ENCODE measurements at places on chromosomes 3 and 15.

DNA sequence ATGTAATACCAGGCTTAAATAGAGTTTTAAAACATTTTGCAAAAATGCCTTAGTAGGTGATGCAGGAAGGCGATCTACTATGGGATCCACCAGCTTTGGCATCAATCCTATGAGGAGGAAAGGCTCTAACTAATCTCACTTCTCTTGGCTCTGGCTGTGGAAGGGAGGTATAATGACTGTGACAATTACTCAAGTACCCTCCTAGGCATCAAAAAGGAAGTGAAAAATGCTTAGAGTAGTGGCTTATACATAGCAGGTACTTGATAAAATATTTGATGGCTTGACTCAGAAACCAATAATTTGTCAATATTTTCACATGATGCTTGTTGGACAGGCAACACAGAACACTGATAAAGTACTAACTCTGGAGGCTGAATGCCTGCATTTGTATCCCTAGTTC lies 34.1 kb upstream of the SERPINI2 start:
- no peak for DNase-seq

DNA sequence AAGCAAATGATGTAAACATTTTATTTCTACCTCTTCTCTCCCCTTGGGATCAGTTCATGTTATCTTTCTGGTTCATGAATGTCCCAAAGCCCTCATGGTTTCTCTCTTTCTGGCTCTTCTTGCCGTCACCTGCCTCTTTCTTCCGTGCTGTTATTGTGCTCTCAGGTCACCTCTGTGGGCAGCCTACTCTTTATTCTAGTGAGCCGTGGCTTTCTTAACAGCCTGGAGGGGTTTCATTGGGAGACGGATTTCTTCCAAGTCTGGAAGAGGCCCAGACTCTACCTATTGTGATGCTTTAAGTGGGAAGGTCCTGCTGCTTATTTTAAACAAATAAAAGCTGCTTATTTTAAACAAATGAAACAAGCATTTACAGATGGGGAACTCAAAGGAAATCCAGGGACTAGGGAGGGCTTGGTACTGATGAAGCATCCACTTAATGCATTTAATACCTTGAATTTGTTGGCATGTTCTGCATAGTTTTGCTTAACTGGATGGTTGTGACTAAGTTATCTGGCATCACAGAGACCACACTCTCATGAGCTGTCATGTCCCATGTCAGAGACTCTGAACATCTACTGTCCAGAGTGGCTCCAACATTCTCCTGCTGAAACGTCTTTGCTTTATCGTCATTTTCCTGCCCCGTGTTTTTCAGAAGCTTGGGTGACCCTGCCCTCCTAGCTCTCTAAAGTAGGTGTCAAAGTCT lies 443.3 kb downstream of the GABRG3 start:
- DNase-seq = no peak

DNA sequence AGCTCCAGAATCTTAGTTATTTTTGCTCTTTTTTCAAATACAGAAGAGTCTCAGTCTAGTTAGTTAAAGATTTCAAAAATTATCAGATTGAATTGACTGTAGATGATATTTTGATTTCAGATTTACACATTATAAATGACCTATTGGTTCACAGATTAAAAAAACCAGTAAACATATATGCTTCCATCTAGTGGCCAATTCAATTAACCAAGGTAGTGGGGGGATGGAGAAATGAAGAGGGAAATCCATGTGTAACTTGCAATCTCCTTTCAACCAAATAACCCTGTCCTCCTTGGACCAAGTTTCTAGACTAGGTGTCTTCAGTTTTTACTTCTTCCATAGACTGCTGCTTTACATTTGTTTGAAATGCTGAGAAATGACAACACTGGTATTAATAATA lies 789.8 kb downstream of the ROBO1 start:
- no peak for DNase-seq

DNA sequence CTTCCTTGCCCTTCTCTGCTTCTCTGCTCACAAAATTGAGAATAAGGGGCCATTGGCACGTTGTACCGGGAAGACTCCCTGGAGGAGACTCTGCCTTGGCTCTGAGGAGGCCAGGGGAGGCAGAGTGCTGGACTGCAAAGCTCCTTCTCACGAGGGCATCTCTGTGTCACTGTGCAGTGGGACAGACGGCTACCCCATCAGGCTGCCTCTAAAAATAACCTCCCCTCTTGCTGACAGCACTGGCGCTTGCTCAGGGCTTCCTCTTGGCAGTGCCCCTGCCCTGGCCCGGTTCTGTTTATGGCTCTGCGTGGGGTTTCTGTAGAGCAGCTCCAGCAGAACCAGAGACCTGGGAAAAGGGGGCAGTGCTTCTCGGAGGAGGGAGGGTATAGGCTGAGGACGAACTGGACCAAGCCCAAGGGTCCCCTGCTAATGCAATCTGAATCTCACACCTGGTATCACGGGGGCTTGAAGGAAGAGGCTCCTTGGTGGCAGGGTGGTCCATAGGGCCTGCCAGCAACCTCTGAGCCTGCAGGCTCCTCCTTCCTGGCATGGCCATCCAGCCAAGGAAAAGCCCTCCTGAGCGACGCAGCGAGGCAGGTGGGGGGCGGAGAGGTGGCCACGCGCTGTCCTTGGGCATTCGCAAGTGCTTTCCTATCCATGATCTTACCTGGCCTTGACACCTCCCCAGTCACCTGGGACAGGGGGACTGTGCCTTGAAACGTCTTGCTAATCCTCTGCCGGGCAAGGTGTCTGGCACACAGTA lies 63.3 kb upstream of the TLE3 start:
- DNase-seq = no peak

- no peak for DNase-seq
These were observed 48.2 kb upstream of the SLC9A9 start for GRCh38 chr3:143896486-143896885.

DNA sequence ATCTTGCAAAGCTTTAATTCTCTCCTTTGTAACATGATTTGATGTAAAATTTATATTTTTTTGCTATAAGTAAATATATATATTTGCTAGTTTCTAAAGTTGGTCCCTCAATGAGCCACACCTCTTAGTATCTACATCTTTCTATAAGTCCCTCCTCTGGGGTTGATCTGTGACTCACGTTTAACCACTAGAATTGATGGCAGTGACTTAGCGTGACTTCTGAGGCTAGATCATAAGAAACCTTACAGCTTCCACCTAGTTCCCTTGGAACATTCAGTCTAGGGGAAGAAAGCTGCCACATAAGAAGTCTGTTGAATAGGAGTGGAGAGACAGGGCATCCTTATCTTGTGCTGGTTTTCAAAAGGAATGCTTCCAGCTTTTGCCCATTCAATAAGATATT lies 56.6 kb upstream of the TNIK start:
- DNase-seq = no peak

GRCh38 chr3:144033240-144033589 lies 61.6 kb downstream of the DIPK2A start:
- DNase-seq = no peak

DNA sequence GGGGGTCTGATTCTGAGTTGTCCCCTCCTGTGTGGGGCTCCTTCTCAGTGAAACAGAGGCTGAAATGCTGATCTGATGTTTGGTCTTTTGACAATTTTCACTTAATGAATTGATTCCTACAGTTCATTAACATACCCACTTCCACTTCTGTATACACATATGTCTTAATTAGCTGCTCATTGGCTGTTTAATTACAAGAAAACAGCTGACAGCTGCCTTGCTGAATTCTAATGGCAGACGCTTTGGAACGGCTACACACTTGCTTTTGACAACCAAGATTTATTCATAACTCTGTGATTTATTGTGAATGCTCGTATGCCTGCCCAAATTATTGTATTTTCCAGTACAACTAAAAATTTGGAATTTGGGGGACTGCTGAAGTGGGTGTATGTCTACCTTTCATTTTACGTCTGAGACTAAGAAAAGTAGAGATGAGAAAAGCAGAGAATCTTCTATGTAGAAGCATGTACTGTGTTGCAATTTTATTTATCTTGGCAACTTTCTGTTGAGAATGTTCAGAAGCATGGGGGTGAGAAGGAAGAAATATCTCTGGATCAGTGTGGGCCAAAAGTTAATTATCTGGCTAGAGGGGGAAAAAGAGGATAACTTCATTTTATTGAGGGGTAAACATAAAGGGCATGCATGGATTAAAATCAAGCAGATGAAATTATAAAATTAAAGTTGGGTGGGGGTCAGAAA lies 46.5 kb upstream of the ICE2 start:
- no peak for DNase-seq

DNA sequence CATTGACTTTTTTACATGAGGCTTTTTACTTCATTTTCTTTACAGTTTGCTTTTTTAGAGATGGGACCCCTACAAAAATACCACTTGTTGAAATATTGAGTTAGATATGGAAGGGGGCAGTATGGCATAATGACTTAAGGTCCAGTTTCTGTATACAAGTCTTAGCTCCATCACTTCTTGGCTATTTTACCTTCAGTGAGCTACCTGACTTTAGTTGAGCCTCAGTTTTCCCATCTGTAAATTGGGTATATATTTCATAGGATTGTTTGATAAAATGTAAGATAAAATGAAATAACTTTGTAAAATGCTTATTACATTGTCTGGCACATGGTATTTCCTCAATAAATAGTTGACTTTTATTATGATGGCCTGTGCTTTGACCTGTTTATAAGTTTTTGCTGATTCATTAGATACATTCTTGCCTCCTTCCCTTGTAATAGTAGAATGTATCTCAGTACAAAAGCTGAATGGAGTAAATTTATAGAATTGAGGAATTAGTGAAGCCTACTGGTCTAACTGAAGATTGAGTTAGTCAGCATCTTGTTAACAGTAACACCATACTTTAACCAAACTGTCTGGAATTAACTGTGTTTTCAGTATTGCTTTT lies 27.6 kb downstream of the TBC1D23 start:
- no peak for DNase-seq

- DNase-seq = no peak
These were observed 240 bp downstream of the CFAP100 start for GRCh38 chr3:126394977-126395321.

DNA sequence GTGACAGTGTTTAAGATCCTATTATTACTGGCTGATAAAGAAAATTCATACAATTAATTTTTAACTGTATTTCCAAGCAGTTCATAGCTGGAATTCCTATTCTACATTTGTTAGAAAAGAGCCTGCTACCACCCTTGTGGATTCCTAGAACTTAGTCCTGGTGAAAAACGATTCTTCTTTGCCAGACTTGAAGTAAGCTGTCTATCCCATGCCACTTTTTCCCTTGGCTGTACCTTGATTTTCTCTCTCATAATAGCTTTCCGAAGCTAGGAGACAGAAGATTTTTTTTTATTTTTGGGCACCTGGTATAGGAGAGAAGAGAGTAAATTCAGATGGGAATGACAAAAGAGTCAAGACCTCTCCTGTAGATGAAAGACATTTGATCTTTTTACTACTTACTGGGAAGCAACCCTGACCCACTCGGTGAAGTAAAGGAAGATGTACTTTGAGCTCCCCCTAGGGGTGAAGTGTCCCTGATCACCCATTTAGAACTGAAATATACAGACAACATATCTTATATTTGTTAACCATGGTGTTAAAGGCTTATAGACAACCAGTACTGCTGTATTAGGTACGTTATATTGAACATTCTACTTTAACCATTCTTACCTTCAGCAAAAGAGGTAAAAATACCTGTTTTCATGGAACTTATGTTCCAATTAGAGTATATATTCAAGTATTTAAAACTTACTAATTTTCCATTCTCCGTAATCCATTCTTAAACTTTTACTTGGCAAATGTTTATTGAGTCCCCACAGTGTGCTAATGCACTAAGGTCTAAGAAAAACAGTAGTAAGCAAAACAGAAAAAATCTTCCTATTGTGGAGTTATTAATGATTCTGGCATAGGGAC lies 36.2 kb upstream of the C3orf38 start:
- DNase-seq = peak; percentile 18

DNA sequence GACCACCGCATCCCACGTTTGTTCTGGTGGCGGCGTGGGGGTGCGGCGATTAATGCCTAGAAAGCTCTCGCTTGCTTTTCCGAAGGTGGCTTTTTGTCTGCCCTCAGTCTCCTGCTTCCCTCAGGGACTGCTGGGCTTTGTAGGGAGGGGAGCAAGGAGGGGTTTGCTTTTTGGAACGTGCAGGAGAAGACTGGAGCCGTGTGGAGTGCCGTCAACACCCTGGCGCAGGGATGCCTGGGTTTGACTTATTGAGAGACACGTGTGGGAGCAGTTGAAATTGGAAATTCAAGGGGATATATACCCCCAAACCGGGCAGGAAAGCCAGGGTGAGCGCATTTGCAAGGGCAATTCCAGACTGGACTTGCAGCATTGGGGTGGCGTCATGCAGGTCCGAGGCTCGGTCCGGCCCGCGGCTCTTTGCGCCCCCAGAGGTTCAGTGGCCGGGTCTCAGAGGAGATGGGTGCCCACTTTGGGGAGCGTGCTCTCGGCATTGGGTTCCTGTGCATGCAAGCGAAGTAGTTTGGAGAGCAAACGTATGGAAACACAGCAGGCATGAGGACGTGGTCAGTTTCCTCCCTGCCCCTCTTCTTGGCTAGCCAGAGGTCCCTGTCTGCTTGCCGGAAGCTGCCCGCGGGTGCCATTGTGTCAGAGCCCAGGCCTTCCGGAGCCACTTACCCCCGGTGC lies 2.1 kb downstream of the EPHB1 start:
- no peak for DNase-seq

DNA sequence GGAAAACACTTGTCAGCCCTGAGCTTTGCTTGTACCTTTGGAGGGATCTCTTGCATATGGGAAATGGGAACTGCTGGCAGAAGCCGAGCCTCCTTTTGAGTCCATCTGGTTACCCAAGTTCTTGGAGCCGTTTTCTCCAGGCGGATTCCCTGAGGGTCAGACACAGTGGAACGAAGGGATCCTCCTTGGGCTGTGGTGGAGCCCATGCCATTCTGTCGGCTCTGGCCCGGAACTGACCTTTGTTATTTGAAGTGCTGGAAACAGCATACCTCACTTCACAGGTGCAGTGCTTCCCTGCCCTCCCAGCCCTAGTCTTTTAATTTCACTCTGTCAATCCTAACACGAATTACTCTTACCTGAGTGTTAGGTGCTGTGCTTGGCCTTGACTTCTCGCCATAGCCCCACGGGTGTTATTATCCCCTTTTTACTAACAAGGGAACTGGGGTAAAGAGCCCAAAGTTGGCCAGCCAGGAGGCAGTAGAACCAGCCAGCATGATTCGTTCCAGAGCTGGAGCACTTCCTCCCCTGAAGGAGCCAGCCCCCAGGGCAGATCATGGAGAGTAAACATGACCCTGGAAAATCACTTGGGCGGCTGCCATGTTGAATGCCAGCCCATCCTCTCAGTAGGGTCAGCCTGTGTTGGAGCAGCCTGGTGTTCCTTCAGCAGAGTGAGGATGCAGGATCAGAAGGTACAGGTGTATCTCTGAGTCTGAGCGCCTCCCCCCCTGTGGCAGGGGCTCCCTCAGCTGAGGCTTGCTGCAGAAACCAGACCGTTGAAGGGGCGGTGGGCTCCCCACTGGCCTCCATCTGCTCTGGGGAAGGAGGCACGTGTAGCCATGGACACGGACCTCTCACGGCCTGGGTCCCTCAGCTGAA lies 143.2 kb downstream of the DNAJB8 start:
- DNase-seq = no peak

DNA sequence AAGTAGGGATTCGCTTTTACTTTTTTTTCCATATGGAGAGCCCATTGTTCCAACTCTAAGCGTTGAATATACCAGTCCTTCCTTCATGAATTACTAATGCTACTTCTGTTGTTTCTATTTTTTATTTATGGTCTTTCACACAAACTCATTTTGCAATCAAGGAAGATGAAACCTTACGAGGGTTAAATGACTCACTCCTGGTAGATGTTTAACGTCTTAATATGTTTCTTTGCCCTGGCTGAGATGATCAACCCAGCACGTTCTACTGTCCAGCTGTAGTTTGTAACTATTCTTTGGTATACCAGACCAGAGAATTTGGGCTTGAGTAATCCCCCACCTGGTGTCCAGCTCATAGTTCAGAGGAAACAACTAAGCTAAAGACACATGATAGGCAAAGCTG lies 23.1 kb downstream of the CDCP1 start:
- no peak for DNase-seq

GRCh38 chr3:15377961-15378791 lies 45.8 kb upstream of the SH3BP5 start:
- DNase-seq = peak; percentile 88
